Activated CD4-positive, alpha-beta memory T cell treated with anti-CD3 and anti-CD28 coated beads for 36 hours (primary cell): ENCODE measurements at places on chromosomes 6 and 20. TPM values are rescaled to one million over a fixed set of nuclear protein-coding genes. Genes with fewer than 3 reads are reported as not detected.

Gene SCRT2
- total RNA-seq: not detected

GRCh38 chr20:46639587-46639986, 11.7 kb downstream of the SLC13A3 start:
- no peak overlapping the region for H3K27ac ChIP-seq
- no peaks in the 10 kb centered on the region for H3K4me1 ChIP-seq
- H3K27me3 ChIP-seq: peaks cover 13% of the 10 kb centered on the region
- no peaks in the 10 kb centered on the region for H3K36me3 ChIP-seq
- no peak for DNase-seq

GRCh38 chr6:7268362-7268761, 44.6 kb downstream of the SSR1 start:
- H3K4me3 ChIP-seq: no peak overlapping the region
- no peak overlapping the region for H3K27ac ChIP-seq
- no peaks in the 10 kb centered on the region for H3K27me3 ChIP-seq
- H3K36me3 ChIP-seq: no peaks in the 10 kb centered on the region
- no peak for DNase-seq
- no peaks in the 10 kb centered on the region for H3K4me1 ChIP-seq

DNA sequence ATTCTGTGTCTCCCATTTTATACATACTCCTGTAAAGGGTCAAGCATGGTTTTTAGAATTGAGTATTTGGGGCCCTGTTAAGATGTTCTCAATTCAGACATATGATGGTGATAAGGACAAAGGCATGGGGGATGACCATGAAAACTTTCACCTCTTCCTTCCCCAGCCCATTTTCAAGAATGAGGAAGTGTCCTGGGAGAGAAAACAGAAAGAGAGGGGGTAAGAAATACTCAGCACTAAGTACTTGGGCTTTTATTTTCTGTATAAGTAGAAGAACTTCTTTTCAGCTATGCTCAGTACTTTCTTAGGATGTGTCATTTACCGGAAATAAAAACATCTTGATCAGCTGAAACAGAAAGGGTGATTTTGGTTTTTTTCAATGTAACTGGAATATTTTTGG, 10.9 kb upstream of the MBOAT1 start:
- no peak for DNase-seq
- H3K27ac ChIP-seq: no peak overlapping the region
- H3K4me1 ChIP-seq: no peaks in the 10 kb centered on the region
- H3K27me3 ChIP-seq: no peaks in the 10 kb centered on the region
- no peak overlapping the region for H3K4me3 ChIP-seq
- H3K36me3 ChIP-seq: no peaks in the 10 kb centered on the region

DNA sequence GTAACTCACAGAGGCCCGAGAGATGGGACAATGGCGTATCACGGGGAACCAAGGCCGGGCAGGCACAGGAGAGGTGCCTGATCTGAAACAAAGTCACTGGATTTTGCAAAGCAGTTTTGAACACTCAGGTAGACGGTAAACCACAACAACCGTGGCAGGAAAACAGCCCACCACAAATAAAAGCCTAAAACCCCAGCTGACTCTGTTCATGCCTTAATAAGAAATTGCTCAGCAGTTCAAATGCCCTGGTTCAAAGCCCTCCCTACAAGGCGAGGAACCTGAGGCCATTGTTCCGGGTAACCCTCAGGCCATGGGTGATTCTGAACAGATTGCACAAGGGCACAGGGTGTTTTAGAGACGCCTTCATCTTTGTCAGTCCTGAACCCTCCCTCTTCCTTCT, 114.2 kb downstream of the MAP3K7 start:
- H3K4me3 ChIP-seq: peak overlapping the region; percentile 54
- H3K36me3 ChIP-seq: no peaks in the 10 kb centered on the region
- peak overlapping the region; percentile 83 for H3K27ac ChIP-seq
- H3K27me3 ChIP-seq: peaks cover 1% of the 10 kb centered on the region
- H3K4me1 ChIP-seq: peaks cover 88% of the 10 kb centered on the region

- peaks cover 33% of the 10 kb centered on the region for H3K27me3 ChIP-seq
- DNase-seq: no peak
- no peak overlapping the region for H3K4me3 ChIP-seq
- no peaks in the 10 kb centered on the region for H3K4me1 ChIP-seq
- no peaks in the 10 kb centered on the region for H3K36me3 ChIP-seq
Measured at GRCh38 chr6:17096096-17096495, 5.8 kb upstream of the STMND1 start.

- H3K4me1 ChIP-seq: no peaks in the 10 kb centered on the region
- H3K36me3 ChIP-seq: peaks cover 23% of the 10 kb centered on the region
- no peak for DNase-seq
- H3K27ac ChIP-seq: no peak overlapping the region
- no peak overlapping the region for H3K4me3 ChIP-seq
Measured at GRCh38 chr20:4897600-4897999, 103.7 kb downstream of the SLC23A2 start.

- H3K4me3 ChIP-seq: no peak overlapping the region
- no peaks in the 10 kb centered on the region for H3K4me1 ChIP-seq
- H3K27ac ChIP-seq: no peak overlapping the region
- H3K27me3 ChIP-seq: peaks cover 15% of the 10 kb centered on the region
- H3K36me3 ChIP-seq: no peaks in the 10 kb centered on the region
- DNase-seq: no peak
Measured at GRCh38 chr20:51193066-51193772, 170.3 kb upstream of the KCNG1 start.

GRCh38 chr6:135212020-135212806, 31.1 kb downstream of the MYB start:
- no peaks in the 10 kb centered on the region for H3K27me3 ChIP-seq
- peaks cover 38% of the 10 kb centered on the region for H3K4me1 ChIP-seq
- H3K4me3 ChIP-seq: peak overlapping the region; percentile 4
- peak overlapping the region; percentile 30 for H3K27ac ChIP-seq

Gene PBOV1
- total RNA-seq: not detected

Gene COX4I2
- total RNA-seq: not detected
